ENCODE measurements at places on chromosomes 2 and 18.
A peak's percentile ranks its signal among the peaks of the same experiment; 100 is the strongest.

- DNase-seq, result no peak
Observed at GRCh38 chr2:226121046-226121738, 678.4 kb downstream of the IRS1 start.

DNA sequence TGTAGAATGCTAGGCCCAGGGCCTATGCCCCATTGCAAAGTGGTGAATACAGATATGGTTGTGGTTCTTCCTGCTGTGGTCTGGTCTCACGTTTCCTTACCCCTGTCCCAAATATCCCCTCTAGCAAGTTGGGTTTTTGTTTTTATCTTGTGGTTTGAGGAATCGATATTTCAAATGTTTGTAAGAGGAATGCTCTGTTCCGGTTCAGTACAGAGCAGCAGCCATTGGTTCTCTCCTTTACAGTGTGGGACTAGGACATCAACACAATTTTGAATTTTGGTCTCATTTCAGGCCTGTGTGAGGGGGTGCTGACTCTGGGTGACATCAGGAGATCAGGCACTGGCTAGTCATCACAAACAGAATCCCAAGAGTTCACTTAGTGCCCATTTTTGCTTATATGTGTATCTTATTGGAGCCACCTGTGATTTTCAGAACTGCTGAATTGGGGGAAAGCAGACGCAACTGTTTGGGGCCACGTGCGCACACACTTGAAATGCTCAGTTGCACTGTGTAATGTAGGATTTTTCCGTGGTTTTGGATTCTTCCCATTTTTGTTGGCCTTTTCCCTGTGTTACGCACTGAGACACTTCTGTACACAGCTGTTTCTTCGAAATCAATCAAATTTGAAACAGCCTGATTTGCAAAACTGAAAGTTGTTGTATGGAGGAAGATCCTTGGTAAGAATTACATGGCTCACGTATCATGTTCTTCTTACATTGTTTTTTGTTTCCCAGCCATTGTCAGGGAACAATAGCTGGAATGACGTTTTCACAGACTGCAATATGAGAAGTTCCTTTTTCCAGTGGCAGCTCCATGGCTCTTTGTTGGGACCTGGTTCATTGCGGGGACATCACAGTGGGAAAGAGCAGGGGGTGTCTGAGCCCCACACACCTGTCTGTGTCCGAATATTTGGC lies 8.6 kb downstream of the SH3BP4 start:
- peak; percentile 68 for DNase-seq

DNA sequence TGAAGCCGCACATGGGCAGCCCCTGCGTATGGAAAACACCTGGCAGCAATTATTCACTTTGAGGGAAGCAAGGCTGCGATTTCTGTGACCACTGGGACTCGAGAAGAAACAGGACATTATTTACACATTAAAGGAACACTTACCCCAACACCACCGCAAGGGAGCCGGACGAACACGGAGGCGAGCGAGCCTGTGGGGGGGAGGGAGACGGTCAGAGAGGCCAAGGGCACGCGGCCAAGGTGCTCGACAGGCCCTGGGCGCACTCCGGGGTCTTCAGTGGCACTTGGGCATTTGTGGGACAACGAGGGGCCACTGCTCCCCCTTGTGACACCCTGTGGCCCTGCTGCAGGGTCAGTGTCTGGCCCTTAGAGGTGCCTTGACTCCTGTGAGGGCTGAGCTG lies 247.0 kb downstream of the TWIST2 start:
- no peak for DNase-seq

DNA sequence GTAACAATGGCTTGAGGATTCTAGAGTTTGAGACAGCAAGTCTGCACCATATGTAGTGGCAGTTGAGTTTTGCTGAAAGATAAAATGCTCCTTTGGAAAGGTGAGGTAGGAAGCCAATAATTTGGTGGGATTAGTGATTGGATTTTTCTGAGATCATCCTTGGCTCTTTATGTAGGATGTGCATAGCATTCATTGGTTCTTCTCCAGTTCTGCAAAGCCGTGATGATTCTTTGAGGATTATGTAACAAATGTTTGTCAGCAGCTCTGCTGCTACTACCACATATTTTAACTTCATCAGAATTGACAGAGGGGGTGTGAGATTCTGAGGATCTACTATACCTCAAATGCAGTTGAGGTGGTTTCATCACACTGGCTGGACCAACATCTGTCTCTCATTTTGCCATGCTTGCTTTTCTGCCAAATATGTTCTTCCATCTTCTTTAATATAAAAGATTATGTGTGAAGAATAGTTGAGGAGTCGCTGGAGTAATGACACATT lies 188.9 kb upstream of the RASGRP3 start:
- no peak for DNase-seq

- DNase-seq, result no peak
Observed at GRCh38 chr2:88396209-88396608, 56.3 kb downstream of the FOXI3 start.

GRCh38 chr2:85255456-85255812 lies 72.4 kb downstream of the TGOLN2 start:
- DNase-seq, result no peak

DNA sequence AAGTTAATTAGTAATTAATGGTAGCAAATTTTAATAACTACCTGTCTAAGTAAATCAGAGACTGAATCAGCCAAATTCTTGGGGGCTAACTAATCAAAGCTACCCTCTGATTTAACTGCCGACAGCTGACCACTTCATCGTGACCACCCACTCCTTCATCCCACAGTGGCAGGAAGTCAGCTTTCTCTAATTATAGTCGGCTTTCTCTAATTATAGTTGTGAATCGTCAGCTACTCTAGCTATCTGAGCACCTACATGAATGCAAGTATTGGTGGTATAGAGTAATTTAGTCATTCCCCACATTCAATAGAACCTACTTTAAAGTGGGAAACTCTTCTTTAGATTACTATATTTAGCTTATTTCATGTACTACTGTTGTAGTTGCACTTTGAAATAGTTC lies 185.5 kb downstream of the PTGR3 start:
- DNase-seq, result no peak
